ENCODE measurements at places on chromosomes 2 and 18.

DNA sequence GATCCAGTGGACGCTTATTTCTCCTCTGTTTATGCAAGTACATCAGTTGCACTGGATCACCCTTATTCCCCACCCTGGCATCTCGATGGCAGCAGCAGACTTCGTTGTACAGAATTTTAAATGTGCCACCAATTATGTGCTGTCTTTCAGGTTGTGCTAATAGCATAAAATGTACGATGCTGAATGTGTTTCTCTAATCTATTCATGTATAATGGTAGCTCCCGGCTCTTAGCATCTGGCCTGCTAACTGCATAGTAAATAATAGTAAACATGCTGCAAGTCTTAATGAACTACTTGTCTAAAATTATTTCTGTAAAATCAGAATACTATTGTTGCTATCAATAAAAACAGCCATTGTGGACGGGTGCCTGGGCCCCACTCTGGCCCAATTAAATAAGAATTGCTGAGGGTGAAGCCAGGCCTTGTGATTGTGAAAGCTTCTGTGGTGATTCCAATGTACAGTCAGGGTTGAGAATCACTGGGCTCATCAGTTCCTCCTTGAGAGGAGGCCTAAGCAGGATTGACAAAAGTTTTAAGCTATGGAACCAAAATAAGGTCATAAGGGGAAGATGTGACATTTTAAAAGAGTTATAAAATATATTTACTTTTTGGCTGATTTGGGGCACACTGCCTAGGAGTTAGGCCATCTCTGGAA is 14.4 kb upstream of the MYO3B start:
- DNase-seq, result no peak

GRCh38 chr2:157845081-157845480 is 31.0 kb downstream of the ACVR1 start:
- no peak for DNase-seq

DNA sequence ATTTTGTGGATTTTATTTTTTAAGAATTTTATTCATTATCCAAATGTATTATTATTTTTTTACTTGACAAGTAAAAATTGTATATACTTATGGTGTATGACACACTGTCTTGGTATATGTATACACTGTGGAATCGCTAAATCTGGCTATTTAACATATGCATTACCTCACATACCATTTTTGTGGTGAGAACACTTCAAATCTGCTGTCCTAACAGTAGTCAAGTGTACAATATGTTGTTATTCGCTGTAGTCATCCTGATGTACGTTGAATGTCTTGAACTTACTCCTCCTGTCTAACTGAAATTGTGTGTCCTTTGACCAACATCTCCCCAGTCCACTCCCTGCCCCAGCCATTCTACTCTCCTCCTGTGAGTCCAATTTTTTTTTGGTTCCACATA is 153.2 kb upstream of the PTPRM start:
- DNase-seq, result no peak

DNA sequence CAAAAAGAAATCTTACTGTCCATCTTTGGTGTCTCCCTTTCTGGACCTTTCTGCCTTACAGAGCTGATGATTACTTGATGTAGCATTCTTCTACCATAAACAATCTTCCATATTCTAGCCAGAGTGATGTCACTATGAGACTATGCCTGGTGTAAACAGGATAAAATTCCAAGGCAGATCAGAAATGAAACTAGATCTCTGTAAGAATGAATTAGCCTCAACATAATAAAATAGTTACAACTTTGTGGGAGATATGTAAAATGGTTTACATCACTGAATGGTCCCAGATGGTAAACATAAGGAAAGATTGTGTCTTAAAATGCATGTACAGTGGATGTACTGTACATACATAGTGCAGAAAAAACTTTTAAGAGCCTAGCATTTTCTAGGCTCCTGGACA is 112.3 kb upstream of the ZNF521 start:
- DNase-seq, result no peak

DNA sequence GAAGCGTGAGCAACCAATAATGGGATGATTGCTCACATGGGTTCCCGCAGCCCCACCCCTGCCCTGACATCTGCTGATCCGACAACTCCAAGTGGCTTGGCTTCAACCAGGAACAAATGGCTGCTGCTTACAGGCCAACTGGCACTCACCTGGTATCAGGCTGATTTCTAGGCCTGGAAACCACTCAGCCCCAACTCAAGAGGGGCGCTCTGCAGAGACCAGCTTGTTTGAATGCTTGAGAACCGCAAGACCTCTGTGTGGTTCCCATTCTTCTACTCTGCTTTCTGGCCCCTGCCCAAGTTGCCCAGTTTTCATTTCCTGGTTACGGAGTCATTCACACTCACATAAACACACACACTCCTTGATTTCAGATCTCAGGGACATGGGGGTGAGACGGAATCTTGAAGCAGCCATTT is 52.0 kb downstream of the TNP1 start:
- DNase-seq, result no peak

DNA sequence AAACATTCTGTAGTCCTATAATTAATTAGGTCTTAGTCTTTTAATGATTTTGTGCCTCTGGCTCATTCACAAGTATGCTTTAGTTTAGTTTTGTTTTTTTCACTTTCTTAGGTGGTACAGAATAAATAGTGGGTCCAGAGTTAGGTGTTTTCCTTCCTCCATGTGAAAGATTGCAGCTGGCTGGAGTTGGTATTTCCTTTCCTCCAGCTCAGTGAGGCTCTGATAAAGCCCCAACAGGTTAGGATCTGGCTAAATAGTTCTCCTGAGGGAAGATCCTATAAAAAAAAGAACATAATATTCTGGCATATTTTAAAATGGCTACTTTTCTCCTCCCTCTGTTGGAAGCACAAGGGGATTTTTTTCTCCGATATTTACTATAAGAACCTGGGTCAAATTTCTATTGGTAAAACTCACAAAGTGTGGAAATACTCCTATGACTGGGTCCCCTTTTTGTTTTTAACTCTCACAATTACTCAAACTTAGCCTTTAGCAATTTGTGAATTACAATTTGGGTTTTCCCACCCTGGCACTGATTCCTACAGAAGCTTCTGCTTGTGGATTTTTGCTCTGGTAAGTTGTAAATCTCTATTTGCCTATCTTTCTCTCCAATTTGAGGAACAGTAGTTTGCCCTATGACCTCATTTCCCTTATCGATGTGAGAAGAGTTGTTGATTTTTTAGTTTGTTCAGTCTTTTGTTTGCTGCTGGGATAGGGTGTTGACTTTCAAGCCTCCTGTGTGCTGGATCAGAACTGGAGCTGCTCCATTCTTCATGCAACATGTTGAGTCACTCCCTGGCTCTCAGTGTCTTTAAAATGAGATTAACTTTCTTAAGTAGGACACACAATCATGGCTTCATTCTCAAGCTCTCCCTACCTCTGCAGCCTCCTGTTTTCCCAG is 500.9 kb downstream of the RNF144A start:
- DNase-seq, result no peak

- peak; percentile 39 for DNase-seq
Measured at GRCh38 chr18:25832001-25832604, 258.3 kb downstream of the SS18 start.

GRCh38 chr2:237438080-237438940 is 24.3 kb upstream of the COL6A3 start:
- no peak for DNase-seq
